ENCODE measurements at places on chromosomes 11 and 22.

DNA sequence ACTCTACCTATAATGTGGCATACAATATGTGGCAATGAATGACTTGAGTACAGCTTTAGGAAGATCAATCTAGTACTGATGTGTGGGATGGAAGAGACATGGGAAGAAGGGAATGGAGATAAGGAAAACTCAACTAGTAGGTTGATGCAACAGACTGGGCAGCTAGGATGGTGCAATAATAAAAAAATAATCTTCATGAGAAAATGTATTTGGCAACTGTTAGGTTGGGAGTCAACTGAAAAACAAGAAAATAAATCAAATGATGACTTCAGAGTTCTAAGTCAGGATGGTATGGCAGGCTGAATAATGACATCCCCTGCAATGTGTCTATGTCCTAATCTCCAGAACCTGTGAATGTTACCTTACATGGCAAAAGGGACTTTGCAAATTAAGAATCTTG lies 236.8 kb upstream of the PITPNB start:
- no peak for DNase-seq

DNA sequence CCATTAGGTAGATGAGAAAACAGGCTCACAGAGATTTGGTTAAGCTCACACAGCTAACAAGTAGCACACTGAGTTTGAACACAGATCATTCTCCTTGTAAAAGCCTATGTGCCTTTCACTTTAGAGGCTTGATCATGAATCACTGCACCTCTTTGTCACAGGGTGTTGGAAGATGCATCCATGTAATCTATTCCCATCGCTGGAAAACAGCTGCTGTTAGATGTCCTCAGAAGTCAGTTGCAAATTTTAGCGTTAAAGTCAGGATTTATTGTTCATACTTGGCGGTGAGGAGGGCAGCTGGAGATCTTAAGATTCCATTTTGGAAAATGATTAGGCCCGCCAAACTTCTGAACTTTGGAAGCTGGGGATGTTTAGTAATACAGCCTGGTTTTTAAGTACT lies 2.6 kb downstream of the CNTF start:
- DNase-seq, result no peak

DNA sequence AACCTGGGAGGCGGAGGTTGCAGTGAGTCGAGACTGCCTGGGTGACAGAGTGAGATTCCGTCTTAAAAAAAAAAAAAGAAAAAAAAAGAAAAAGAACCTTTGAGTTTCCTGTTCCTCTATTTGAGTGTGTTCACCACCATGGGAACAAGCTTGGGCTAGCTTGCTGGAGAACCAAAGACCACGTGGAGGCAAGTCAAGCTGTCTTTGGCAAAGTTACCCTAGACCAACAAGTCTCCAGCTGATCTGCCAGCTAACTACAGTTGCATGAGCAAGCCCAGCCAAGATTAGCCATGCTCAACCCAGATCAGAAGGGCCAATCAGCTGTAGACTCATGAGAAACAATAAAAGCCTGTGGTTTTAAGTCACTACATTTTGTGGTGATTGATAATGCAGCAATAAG lies 29.7 kb downstream of the SLN start:
- no peak for DNase-seq

- DNase-seq, result no peak
These were observed 9.4 kb downstream of the TREH start for GRCh38 chr11:118670063-118670462.

DNA sequence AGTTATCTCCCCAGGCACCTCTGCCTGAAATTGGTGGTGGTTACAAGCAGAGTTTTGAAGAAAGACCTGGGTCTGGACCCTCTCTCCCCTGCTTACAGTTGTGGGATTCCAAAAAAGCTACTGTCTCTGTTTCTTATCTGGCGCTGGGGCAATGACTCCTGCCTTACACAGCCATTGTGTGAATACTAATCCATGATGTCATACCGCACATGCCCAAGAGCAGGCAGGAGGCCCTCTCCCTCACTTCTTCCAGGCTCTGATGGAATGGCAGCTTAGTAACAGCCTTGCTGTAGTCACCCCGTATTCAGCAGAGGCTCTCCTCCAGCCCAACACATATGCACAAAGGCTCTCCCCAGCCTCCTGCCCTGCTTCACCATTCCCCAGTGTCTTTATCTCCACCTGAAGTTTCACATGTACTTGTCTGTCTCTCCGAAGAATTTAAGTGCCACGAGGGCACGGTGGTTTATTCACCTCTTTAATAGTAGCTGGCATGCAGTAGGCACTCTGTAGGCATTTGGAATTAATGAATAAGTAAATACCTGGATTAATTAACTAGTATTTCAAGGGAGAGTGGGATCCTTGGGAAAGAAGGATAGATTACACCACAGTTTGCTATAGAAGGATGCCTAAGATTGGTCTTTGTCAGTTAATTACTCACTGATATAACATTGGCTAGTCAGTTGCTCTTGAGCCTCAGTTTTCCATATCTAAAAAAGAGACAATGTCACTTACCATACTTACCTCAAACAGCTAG lies 165.6 kb downstream of the ETS1 start:
- DNase-seq, result no peak

GRCh38 chr22:25437414-25438160 lies 126.9 kb upstream of the GRK3 start:
- no peak for DNase-seq

DNA sequence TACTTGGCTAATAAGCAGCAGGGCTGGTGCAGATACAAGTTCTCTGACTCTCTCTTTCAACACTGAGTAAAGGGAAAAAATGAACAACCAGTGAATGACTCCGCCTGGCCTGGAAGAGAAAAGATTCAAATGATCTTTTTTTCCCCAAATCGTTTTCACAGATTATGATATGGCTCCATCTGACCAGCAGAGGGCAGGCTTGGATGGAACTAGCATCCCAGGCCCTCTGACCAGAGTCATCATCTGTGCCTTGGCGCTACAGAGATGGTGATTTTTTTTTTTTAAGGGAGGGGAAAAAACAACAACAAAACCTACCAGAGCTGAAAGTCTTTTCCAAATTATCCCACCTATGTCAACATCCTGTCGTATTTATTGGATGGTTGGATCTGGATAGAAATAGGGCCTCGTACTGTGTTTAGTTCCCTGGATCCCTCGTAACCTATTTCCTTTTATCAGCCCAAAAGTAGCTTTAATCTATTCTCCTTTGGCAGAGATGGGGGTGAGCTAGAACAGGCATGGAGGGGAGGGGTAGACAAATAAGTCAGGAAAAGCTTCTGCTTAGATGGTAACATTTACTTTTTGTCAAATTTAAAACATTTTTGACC lies 69.7 kb downstream of the PRSS23 start:
- peak; percentile 31 for DNase-seq

DNA sequence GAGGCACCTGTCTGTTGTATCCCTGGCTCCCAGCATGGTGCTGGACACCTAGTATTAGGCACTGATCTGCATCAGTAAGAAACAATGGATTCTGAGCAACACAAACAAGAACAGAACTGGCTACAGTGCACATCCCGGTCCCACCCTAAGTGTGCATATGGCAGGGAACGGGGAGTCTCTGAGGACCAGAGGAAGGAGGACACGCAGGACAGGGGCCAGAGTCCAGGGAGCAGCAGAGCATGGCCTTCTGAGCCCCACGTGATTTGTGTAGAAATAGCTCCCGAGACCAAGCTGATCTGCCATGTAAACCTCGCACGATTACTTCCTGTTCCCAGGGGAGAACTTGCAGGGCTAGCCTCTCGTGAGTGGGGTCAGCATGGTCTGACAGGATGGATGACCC lies 12.7 kb upstream of the SNX32 start:
- no peak for DNase-seq

GRCh38 chr22:19110064-19110458 lies 12.2 kb downstream of the DGCR2 start:
- no peak for DNase-seq

DNA sequence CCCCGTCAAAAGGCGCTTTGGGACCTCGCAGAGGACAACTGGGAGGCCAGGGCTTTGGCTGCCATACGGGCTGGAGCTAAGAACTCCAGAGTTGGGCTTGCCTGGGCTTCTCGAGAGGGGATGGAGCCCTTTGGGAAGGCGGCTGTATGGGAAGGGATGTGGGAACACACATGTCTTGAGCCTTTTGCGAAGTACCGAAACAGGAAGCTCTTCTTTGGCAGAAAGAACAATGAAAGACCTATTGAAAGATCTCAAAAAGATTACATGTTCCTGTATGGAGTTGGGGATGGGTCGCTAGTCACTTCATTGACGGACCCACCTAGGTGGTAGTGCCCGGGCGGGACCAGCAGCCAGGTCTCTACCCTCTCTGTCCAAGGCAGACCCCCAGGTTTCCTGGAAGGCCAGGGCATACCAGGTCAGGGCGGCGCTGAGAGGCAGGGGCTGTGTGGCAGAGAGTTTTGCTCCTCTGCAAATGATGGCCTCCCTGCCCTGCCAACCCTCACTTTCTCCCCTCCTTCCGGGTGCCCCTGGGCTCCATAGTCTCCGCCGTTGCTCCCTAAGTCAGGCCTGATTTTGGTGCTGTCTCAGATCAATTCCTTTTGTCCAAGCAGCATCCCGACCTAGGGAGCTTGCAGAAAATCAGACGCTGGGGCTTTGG lies 1.0 kb downstream of the ST14 start:
- DNase-seq, result no peak

DNA sequence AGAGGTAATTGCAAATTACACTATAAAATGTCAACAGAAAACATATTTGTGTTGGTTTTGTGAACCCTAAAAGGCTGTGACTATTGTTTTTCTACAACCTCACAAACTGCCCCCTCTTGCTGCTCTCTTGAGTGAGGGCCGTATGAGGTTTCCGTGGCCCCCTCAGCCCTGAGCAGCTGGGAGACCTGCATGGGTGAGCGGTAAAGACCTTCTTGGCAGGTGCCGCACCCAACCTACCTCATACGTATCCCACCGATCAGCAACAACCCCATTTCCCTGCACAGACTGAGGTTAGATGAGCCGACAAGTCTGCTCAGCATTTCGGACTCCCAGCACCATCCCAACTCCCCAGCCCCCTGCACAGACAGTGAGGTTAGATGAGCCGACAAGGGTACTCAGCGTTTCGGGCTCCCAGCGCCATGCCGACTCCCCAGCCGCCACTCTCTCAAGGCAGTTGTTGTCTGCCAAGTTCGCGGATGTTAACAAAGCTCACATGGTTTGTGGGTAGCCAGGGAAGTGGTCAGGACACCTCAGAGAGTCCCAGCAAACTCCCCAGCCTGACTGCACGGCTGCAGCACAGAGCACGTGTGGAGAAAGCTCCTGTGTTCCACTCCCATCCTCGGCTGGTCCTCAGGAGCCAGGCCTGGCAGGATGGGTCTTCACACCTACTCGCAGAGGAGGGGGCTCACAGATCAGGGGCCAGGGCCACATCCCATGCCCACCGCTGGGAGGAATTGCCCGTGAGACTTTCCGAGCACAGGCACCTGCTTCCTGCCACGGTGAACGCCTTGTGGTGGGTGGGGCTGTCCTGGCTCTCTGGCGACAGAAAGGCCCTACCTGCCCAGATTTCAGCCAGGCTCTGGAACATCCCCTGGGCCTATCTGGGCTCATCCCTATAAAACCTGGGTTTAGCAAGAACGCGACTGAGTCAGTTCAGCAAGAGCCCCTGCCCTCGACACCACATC lies 502.9 kb downstream of the BRD1 start:
- no peak for DNase-seq

- no peak for DNase-seq
These were observed 276.9 kb downstream of the FAM76B start for GRCh38 chr11:95512682-95513081.

DNA sequence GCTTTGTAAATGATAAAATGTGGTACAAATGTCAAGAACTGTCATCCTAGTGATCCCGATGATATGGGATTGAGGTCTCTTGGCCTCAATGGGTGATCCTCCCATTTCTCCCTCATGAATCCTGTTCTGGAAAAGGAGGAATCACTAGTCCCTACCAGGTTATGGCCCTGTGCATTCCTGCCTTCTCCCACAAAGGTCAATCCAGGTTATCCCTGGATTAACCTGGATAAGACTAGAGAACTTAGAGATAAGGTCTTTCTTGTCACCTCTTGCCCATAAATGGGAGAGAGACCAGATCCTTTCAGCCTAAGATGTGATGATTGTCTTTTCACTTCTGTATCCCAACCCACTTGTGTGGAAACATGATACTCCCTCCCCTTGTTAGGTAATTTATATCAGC lies 396.7 kb downstream of the BUD13 start:
- no peak for DNase-seq

DNA sequence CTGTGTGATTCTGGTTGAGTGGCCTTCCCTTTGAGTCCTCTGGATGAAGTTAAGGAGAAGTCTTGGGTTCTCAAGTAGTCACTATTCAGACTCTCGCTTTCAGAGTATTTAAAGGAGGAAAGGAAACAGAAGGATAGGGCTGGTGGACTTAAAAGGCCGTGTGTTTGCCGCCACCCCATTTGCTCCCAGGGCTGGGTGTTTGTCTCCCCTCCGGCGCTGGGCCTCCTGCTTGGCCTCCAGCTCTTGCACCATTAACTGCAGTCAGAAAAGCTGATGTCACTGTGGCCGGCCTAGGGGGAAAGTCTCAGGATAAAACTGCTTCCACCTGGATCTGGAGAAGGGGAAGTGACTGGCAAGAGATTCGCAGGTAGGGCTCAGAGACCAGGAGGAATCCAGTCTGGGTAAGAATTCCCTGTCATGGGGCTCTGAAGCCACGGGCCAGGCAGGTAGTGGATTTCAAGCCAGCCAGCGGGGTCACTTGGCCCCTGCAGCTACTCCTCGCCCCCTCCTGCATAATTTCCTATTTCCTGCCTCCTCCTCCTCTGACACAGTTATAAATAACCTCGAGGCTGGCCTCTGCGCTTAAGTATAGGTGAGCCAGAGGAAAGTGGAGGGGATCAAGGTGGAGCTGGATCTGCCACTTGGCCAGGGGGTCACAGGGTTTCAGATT lies 17.1 kb downstream of the TIMP3 start:
- DNase-seq, result no peak

DNA sequence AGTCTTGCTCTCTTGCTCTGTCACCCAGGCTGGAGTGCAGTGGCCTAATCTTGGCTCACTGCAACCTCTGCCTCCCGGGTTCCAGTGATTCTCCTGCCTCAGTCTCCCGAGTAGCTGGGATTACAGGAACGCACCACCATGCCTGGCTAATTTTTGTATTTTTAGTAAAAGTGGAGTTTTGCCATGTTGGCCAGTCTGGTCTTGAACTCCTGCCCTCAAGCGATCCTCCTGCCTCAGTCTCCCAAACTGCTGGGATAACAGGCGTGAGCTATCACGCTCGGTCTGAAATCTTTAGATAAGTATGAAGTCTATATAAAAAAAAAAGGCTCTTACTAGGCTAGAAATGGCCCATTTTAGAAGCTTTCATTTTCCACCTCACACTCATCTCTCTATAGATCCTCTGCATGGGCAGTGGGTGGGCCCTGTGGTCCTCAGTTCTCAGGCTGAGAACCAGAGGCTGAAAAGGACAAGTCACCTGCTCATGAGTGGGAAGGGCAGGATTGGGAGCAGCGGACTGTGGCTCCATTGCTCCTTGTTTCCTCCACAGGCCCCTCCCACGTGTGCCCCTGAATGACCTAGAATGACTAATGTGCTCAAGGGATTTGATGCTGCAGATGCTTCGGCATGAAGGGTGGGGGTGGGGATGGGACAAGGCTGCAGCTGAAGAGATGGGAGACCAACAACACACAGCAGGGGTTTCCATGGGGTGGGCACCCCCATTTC lies 19.8 kb upstream of the PRAME start:
- no peak for DNase-seq

- DNase-seq, result no peak
These were observed 195.5 kb downstream of the BUD13 start for GRCh38 chr11:116577273-116577672.

- DNase-seq, result no peak
These were observed 524 bp downstream of the MTMR2 start for GRCh38 chr11:95923439-95923727.

- no peak for DNase-seq
These were observed 17.7 kb downstream of the PRR14L start for GRCh38 chr22:31732089-31732829.

All from T-helper 2 cell (primary cell).